HEK293T (cell line): ENCODE measurements at places on chromosomes 3 and 15.

DNA sequence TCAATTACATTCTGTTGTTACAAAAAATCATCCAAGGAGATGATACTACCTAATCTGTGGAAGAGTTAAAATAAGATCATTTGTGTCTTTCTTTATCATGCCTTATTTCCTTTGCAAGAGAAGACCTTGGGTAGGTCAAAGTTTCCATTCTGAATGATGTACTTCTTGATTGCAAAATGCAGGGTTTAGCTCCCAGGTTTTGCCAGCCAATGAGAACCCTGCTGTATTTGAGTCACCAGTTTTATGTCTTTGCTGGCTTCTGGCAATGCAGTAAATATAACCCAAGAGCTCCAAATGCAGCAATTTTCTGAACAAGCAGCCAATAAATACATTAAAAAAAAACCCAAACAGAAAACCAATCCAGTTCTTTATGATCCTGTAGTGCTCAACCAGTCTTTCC, 204.9 kb downstream of the CADPS start:
- DNase-seq: no peak

GRCh38 chr3:157232141-157232540, 72.2 kb upstream of the CCNL1 start:
- DNase-seq: no peak

GRCh38 chr3:111215481-111215880, 143.9 kb downstream of the NECTIN3 start:
- no peak for DNase-seq

DNA sequence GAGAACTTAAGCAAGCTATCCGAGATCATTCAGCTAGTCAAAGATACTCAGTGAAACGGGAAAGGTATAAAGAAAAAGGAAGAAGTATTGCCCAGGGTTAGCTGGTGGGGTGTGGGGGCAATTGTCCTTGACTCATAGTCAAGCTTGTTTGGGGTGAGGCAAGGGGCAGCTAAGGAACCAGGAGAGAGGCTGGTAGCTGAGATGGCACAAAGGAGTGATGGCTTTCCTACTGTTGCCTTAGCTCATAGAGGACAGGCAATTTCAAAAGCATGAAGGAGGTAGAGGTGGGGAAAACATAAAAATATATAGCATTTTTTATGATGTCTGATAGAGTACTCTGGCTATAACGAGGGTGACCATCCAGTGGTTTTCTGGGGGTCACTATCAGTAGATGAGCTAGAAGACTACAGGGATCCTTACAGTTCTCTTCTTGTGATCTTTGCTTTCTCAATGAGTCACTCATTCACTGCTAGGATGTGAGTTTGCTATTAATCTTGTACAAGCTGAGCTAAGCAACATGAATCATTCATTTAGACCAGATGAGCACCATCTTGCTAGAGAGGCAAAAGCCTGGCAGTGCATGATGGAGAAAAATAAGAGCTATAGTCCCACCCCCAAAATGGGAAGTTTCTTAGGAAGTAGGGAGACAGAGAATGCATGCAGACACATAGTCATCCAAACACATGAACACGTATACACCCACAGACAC, 207.1 kb upstream of the PFN2 start:
- no peak for DNase-seq

DNA sequence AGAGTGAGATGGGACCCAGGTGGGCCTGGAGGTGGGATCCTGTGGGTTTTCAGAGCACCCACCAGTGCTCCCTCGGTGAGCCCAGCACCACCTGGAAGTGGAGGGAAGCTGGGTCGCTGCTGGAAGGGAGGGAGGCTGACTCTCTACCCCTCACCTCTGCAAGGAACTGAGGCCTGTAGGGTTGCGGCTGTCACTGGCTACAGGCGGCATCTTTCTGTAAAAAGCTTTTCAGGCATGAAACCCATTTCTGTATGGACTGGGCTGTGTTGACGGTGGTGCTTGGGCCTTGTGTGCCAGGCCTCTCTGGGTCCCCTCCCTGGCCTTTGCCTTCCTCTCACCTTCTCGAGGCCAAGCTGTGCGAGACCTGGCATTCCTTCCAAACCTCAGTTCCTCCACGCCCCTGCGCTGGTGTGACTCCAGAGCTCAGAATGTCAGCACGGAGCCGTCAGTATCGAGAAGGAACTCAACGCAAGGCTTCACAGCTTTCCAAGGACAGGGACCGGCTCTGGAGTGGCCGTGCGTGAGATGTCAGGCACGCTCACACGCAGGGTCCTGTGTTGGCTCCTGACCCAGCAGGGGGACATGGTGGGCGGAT, 16.6 kb downstream of the ABTB1 start:
- DNase-seq: no peak

GRCh38 chr15:39095218-39095879, 485.5 kb upstream of the THBS1 start:
- no peak for DNase-seq

GRCh38 chr3:48588230-48588629, 6.9 kb downstream of the COL7A1 start:
- no peak for DNase-seq

DNA sequence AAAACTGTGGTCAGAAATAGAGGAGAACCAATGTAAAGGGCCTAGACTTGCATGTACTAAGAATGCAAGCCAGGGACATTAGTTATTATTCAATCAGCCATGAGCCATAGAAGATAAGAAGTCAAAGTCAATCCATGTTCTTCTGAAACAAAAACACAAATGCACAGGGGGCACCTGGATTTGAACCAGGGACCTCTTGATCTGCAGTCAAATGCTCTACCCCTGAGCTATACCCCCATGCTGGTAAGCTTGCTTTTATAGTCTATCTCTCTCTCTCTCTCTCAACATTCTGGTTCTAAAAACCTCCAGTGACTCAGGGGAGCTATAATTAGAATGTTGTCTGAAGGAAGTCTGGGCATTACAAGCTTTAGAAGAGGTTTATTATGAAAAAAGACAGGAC, 85.6 kb upstream of the ACP3 start:
- no peak for DNase-seq

DNA sequence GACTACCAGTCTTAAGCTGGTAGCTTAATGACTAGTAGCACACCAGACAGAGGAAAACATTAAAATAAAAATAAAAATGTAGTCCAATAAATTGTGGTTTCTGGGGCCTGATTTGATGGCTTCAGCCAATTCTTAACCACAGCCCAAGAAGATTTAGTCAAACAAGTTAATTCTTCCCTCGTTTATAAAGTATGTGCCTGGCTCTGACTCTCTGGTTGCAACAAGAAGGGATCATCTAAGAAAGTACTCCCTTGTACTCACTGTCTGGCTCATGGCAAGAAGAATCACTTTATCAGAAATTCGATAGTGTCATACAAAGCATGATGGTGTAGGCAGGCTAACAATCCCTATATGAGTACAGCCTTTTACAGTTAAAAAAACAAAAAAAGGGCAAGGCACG, 141.9 kb downstream of the P3H2 start:
- DNase-seq: no peak

DNA sequence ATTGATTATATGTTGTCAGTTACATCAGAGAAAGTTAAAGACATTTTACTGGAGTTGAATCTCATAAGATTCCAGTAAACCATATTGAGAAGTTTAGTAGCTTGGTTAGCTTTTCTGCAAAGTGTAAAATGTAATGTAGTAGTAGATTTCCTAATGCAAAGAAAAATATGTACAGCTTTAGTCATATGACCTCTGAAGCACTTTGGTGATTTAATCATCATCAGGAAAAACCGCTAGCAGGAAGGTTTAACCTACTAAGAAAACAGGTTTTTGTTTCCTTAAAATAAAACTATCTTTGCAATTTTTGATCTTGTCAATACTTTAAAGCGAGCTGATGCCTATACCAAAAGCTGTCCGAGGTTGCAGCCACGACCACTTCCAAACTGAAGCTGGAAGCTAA, 364.6 kb upstream of the ZNF385D start:
- no peak for DNase-seq

DNA sequence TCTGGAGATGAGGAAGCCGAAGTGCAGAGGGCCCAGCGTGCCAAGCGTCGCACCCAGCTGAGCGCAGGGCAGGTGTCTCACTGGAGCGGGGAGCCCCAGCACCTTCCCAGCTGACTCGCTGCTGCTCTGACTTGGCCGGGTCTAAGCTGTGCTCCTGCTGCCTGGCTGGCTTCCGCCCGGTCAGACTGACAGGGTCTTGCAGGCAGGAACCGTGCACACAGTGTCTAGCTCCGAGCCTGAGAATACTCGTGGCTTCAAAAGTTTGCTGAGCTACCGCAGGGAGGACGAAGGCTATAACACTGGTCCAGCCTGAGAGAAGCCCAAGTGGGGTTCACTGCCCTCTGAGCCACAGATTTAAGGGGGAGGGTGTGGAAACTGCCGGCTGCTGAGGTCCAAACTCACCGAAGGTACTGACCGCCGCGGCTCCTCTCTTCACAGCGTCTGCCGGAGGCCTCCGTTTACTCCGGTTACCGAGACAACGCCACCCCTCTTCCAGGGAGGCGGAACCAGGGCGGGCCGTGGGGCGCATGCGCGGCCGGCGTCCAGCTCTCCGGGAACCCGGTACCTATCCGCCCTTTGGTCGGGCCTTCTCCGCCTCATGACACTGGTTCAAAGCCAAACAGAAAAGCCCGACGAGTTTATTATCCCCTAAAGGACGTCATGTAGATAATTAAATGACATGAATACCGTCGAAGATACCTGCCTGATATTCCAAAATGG, at the start of gene CFAP44:
Gene CFAP44, minus strand, starts transcription at position 443 of the 720 bp plus-strand sequence. CDS start 7,829 bp downstream, outside the sequence.
- DNase-seq: no peak

DNA sequence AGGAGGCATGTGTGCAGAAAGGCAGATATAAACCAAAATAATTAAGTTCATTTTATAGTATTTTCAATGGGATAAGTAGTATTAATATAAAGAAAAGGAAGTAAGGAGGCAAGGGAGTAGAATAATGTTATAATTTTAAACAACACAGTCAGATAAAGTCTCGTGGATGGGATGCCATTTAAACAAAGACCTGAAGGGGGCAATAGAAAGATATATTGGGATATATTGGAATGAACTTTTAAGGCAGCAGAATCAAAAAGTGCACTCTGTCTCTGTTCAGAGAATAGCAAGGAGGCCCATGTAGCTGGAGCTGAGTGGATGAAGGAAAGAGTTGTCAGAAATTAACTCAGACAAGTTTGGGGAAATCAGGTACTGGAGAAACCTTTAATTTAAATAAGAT, 158.7 kb downstream of the CGGBP1 start:
- peak; percentile 13 for DNase-seq

DNA sequence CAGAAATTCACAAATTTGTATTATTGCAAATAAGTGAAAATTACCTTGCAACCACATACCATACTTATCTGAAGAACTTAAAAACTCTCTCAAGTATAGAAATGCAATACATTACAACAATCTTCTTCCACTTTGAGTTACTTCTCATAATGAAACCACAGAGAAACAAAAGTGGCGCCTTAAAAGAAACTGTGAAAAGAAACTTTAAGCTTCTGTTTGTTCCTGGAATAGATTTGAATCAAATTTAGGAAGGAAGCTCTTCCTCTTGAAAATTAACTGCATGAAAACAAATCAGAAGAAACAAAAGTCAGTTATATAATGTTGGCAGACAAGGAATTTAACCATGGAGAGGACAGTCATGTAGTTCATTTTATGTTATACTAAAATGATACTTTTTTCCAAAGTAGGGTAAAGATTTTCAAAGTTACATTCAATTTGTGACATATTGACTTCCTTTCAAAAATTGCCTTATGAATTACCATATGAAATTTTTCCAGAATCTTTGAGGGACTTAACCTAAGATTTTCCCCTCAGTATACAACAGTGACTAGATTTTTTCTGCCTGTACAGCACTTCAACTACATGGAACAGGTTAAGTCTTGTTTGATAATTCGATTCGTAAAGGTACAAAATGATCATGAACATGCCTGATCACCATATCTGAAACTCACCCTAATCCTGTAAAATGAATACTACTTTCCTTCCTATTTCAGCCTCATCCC, 57.6 kb upstream of the TNFSF10 start:
- DNase-seq: no peak

DNA sequence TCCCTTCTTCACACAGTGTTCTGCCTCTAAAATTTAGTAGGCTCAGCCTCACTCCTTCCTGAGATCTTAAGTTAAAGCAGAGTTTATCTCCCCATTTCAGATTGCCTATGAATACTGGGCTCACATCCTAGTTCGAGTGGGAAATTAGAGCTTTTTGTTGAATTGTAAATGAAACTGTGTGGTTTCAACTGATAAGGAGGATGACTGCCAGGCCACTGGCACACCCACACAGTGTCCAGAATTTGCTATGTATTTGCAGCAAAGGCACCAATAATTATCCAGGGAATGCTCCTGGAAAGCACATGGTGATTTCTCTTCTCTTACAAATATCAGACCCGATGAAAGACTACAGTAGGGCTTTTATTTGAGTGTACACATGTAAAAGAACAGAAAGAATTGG, 308.1 kb upstream of the COL8A1 start:
- DNase-seq: no peak

- DNase-seq: no peak
Observed at GRCh38 chr3:145282505-145282904, 878.5 kb downstream of the PLOD2 start.
